Natural killer cell treated with Interleukin-12 subunit alpha and Interleukin-12 subunit beta and Interleukin-15 and Interleukin-18, amount 100 ng/mL, for 72 hours (primary cell): ENCODE measurements at places on chromosomes 6 and 20. TPM values are rescaled to one million over a fixed set of nuclear protein-coding genes. Genes with fewer than 3 reads are reported as not detected.

DNA sequence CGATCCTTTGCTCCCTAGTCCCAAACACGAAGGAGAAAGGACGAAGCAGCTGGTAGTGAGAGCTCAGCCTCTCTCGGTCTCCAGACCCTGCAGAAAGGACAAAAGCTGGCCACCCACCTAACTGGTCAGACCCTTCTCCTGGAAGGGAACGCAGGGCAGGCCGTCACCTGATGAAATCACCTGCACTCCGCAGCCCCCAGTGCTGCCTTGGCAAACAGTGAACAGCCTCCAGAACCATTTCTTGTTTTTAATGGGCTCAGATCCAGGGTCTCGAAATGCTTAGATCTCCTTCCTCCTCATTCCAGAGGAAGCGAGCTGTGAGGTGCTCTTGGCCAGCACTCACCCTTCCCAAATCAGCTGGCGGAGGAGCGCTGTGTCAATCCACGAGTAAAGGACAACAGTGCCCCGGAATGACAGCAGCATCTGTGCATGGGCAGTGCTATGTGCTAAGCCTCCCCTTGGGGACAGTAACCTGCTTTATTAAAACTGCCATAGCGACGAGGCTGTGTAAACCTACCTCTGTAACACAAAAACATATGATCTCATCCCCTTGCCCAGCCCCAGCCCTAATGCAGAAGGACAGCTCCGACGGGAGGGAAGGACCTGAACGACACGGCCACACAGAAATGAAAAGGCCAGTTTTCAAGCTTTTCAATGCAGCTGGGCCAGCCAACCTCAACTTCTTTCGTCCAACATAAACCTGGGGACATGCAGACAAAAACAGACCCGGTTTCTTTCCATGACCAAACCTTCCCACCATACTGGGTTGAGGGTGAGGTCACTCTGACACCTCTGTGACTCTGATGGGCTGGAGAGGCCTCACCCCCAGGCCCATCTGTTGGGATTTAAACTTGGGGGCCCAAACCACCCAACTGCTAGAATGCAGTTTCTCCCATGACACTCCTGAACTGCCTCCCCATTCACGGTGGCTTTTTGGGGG is 43.3 kb downstream of the SULF2 start:
- H3K4me3 ChIP-seq, result no peak overlapping the region
- no peak overlapping the region for H3K27ac ChIP-seq
- no peaks in the 10 kb centered on the region for H3K4me1 ChIP-seq

DNA sequence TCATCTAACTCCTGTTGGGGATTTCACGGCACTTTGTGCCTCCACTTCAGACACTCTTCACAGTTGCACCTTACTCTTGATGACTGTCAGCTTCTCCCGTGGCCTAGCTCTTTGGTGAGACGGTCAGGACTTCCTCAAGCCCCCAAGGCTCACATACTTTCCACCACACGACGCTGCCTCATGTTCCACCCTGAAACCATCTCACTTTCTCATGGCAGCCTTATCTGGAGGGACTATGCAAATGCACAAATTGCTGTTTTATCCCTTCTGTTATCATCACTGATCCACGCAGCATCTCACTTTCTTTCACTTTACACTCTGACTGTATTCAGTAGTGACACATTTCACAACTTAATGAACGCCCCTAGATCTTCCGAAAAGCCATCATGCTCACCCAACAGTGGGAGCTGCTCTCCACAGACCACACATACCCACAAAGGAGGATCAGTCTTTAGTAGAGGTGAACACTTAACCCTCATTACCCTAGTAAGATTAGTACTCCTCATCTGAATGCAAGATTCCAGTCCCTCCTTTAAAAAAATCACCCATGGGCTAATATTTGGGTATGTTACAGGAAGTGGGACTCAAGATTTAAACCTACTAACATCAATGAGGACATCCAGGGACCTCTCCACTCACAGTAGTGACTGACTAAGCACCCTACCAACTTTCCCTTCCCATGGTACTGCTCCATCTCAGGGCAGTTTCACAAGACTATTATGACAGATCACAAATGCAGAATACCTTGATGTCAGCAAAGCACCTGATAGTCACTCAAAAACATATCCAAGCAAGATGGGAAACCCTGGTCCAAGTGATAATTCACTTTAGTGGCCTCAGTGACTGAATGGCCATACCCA is 35.4 kb downstream of the FYN start:
- peak overlapping the region; percentile 88 for H3K27ac ChIP-seq
- no peaks in the 10 kb centered on the region for H3K27me3 ChIP-seq
- DNase-seq, result peak; percentile 75
- H3K4me3 ChIP-seq, result peak overlapping the region; percentile 83

GRCh38 chr6:82786248-82786647 is 279.4 kb downstream of the UBE3D start:
- DNase-seq, result no peak
- no peak overlapping the region for H3K4me3 ChIP-seq
- no peak overlapping the region for H3K27ac ChIP-seq
- no peaks in the 10 kb centered on the region for H3K4me1 ChIP-seq
- H3K36me3 ChIP-seq, result no peaks in the 10 kb centered on the region

DNA sequence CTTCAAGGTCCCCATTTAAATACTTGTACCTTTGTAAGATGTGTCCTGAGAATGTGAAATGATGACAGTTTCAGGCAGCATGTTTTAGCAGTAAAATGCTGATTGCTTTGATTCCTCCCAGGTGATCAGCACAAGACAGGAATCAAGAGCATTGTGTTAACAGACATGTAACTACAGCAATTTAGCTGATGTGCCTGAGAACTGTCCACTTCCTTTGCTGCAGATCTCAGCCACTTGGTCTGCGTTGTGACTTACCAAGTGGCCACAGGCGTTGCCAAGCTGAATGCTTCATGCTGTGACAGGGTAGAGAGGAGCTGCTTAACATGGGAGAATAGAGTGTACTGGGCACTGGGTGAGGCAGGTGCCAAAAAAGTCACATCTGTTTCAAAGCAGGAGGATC is 767.0 kb upstream of the POU3F2 start:
- H3K4me3 ChIP-seq, result no peak overlapping the region
- H3K4me1 ChIP-seq, result no peaks in the 10 kb centered on the region
- H3K36me3 ChIP-seq, result peaks cover 3% of the 10 kb centered on the region
- no peak overlapping the region for H3K27ac ChIP-seq

RHAG gene
- total RNA-seq, result not detected

DNA sequence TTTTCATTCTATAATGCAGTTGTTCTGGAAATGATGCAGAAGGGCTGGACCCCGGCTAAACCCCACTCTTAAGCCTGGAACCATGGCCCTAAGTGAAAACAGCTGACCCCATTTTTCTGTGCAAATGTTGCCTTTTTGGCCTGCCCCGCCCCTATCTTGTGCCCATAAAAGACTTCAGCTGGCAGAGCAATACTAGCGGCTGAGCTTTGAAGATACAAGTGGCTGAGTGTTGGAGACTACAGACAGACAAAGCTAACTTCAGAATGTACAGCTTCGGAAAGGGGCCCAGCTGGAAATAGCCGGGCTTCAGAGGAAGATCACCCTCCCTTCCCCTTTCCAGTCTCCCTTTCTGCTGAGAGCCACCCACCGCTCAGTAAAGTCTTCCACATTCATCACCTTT is 258.6 kb upstream of the SPTLC3 start:
- no peaks in the 10 kb centered on the region for H3K36me3 ChIP-seq
- H3K4me3 ChIP-seq, result no peak overlapping the region
- no peak for DNase-seq
- H3K27me3 ChIP-seq, result no peaks in the 10 kb centered on the region
- no peaks in the 10 kb centered on the region for H3K4me1 ChIP-seq

KIF25 gene
- total RNA-seq, result not detected

- no peak overlapping the region for H3K4me3 ChIP-seq
- H3K36me3 ChIP-seq, result no peaks in the 10 kb centered on the region
- H3K4me1 ChIP-seq, result no peaks in the 10 kb centered on the region
- peaks cover 8% of the 10 kb centered on the region for H3K27me3 ChIP-seq
- H3K27ac ChIP-seq, result no peak overlapping the region
Measured at GRCh38 chr20:59385480-59385879, 85.1 kb downstream of the EDN3 start.

DNA sequence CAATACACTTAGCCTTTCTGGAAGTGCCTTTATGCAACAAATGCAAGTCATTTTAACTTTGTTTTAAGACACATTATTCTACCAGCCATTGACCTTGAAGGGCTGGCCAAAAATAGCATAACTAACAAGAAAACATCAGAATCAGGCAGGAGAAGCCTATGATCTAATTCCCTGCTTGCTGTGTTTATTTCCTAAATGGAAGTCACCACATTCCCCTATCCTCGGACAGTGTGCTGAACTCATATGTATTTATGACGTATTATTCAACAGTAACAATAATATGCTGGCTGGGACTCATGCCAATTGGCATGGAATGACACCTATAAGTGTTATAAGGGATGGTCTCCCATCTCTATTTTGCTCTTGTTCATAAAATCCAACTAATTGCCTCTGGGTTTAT is 140.7 kb downstream of the MAP3K7 start:
- no peak for DNase-seq
- no peaks in the 10 kb centered on the region for H3K36me3 ChIP-seq
- H3K4me3 ChIP-seq, result no peak overlapping the region
- no peak overlapping the region for H3K27ac ChIP-seq

- H3K27ac ChIP-seq, result no peak within 1 kb of the TSS
- H3K4me1 ChIP-seq, result no peaks in the 10 kb centered on the region
- H3K27me3 ChIP-seq, result peaks cover 37% of the 10 kb centered on the region
- DNase-seq, result no peak
- H3K4me3 ChIP-seq, result no peak within 1 kb of the TSS
Measured at GRCh38 chr20:56628873-56629463, at the start of gene TFAP2C. TSS of gene TFAP2C (plus strand) at chr20:56629306. CDS start at chr20:56629545, 239 bp downstream.

GRCh38 chr20:45044084-45044573 is 56.8 kb downstream of the KCNS1 start:
- peak overlapping the region; percentile 86 for H3K27ac ChIP-seq
- no peaks in the 10 kb centered on the region for H3K27me3 ChIP-seq
- no peak overlapping the region for H3K4me3 ChIP-seq
- H3K36me3 ChIP-seq, result peaks cover 10% of the 10 kb centered on the region
